ENCODE measurements at places on chromosomes 2 and 18. TPM values are rescaled to one million over a fixed set of nuclear protein-coding genes. Genes with fewer than 3 reads are reported as not detected.

DNA sequence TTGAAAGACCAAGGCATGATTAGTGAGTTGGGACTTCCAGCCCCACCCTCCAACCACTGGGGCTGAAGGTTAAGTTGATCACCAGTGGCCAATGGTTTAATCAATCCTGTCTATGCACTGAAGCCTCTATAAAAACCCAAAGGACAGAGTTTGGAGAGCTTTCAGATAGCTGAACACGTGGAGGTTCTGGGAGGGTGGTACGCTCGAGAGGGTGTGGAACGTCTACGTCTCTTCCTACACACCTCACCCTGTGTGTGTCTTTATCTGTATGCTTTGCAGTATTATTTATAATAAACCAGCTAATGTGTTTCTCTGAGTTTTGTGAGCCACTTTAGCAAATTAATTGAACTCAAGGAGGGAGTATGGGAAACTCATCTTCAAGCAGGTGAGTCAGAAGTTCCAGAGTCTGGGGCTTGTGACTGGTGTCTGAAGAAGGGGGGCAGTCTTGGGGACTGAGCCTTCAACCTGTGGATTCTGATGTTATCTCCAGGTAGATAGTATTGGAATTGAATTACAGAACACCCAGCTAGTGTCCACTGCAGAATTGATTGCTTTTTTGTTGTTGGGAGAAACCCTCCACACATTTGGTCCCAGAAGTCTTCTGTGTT is 20.3 kb downstream of the ACTR3 start:
- no peak for DNase-seq

The AQP12A gene
- 18.9 TPM for total RNA-seq

The CAPG gene
- total RNA-seq: 71.2 TPM

GRCh38 chr2:207663870-207664545 is 38.8 kb upstream of the METTL21A start:
- no peak for DNase-seq

DNA sequence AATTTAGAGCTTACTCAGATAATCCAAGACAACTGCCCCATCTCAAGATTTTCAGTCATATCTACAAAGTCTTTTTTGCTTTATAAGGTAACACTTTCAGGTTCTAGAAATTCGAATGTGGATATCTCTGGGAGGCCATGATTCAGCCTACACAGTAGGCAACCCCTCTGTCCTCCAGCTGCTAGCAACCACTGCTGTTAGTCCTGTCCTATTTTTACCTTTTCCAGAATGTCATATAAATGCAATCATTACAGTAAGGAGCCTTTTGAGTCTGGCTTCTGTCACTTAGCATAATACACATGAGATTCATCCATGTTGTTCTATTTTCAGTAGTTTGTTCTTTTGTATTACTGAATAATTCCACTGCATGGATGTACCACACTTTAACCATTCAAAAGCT is 28.5 kb upstream of the MARCHF7 start:
- no peak for DNase-seq

The AGXT gene
- 4.1 TPM for total RNA-seq

DNA sequence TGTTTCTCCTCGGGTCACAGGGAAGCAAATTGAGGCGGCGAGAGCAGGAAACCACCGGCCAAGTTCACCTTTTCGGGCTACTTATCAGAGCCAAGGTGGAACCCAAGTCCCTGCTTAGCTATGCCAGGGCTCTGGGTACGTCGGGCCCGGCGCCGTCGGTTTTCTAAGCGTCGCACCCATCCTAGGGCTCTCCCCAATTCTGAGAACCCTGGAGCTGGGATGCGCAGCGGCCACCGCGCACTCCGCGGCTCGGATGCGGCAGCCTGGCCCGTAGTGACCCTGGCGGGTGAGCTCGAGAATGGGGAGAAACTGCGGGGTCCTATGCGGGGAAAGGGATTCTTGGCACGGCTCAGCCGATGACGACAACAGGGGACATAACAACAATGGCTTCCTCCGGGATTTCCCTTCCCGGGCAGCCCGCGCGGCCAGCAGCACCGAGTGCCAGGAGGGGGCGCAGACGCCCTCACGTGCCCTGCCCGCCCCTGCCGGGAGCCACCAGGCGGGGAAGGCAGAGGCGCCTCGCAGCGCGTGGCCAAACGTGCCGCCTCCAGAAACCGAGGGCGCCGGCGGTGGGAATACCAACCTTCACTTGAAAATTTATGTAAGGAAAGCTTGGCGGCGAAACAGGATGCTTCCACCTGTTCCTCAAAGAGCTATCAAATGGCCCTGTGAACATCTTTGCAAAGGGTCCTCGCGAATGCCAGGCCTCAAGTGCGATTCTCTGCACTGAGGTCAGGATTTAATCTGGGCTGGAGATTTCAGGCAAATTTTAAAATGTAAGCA is 2.1 kb upstream of the SLC30A3 start:
- peak; percentile 78 for DNase-seq

The FN1 gene
- 208 TPM for total RNA-seq

GRCh38 chr18:36568487-36568886 is 260.3 kb downstream of the TPGS2 start:
- DNase-seq: no peak

The ANKRD30BL gene
- total RNA-seq: not detected

- no peak for DNase-seq
Observed at GRCh38 chr2:228801451-228801850, 469.6 kb downstream of the PID1 start.

The INHA gene
- 0.19 TPM for total RNA-seq

GRCh38 chr2:239339726-239340601 is 60.9 kb downstream of the HDAC4 start:
- no peak for DNase-seq

DNA sequence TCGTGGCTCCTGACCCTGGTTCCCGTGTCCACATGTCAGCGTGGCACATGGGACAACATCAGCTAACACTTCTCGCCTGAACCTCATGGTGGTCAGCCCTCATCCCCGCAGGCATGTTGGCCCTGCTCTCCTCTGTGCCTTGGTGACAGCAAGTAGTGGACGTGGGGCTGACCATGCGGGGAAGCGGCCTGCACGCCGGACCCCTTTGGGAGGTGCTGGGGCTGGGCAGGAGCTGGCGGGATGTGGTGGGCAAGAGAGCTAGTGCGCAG is 249.5 kb downstream of the TWIST2 start:
- no peak for DNase-seq

The MYCN gene
- 0.52 TPM for total RNA-seq

DNA sequence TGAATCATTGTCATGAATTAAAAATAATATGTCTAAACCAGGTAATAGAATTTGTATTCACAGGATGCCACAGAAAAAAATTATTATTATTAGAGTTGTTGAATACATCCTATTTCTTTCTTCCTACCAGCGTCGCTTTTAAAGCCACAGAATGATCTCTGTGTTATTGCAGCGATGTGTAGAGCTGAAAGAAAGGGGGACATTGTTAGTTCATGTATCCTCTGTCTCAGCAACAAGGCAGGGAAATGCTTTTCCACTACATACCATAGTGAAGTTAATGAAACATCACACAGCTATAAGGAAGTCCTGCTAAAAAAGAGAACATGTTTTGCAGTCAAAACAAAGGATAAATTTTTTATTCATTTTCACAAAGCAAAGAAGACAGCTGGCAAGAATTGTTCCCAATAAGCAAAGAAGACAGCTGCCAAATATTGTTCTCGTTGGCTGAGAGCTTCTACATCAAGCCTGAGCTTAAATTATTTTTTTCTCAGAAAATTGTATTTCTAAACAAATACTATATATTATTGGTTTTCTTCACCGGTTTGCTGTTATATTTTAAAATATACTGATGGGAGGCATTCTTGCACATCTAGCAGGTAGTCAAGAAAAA is 1234.4 kb downstream of the SUCLG1 start:
- DNase-seq: no peak

- DNase-seq: no peak
Observed at GRCh38 chr2:46552079-46552478, 72.7 kb downstream of the TMEM247 start.

- DNase-seq: no peak
Observed at GRCh38 chr2:80687524-80687923, 383.0 kb upstream of the LRRTM1 start.

DNA sequence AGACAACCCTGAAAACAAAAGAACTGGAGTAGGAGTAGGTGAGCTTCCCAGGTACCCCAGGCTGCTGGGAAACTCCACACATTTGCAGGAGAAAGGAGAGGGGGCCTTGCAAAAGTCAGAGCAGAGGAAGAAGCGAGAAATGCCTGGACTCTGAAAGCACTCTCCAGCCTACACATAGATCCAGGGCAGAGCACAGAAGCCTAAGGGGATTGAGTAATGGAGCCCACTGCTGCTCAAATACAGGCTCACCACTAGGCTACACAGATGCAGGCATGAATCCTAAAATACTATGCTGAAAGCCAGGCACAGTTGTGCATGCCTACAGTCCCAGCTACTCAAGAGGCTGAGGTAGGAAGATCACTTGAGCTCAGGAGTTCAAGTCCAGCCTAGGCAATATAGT is 33.4 kb downstream of the OSBPL1A start:
- DNase-seq: no peak

The UGT1A4 gene
- total RNA-seq: 7.0 TPM

The STARD6 gene
- total RNA-seq: not detected

- DNase-seq: peak; percentile 86
Observed at GRCh38 chr18:57051657-57052044, 95.2 kb upstream of the BOD1L2 start.

DNA sequence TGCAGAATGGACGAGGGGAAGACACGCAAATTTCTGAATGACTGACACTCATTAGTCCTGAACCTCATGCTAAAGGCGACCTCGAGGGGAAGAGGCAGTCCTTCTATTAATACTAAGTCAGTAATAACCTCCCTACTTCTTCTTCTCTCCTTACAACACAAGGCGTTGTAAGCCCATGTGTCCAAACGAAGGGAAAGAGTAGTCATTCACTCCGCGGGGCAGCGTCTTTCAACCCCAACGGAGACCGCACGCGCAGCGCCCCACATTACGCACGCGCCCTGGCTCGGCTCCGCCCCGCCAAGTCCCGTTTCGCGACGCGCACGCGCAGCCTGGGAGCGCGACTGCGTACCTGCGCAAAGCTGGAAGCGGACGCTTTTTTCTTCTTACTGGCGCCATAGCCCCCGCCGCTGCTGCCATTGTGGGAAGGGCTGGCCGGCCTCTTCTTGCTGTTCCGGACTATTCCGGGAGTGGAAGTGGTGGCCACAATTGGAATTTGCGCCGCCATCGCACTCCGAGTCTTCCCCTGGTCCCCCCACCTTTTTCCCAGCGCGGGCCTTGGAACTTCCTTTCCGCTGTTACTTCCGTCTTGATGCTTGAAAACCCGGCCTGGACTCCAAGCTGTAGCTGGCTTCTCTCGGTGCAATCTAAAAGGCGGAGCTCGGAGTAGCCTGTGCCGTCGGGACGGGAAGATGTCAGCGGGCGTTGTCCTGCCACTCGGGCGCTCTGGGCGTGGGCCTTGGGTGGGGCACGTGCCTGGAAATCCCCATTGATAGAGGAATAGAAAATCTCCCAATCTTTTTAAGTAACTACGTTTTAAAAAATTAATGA is at the start of gene INO80C:
Gene INO80C, minus strand, starts transcription at position 591 of the 828 bp plus-strand sequence. Its CDS starts 86 bp downstream, at position 505.
- DNase-seq: peak; percentile 95

DNA sequence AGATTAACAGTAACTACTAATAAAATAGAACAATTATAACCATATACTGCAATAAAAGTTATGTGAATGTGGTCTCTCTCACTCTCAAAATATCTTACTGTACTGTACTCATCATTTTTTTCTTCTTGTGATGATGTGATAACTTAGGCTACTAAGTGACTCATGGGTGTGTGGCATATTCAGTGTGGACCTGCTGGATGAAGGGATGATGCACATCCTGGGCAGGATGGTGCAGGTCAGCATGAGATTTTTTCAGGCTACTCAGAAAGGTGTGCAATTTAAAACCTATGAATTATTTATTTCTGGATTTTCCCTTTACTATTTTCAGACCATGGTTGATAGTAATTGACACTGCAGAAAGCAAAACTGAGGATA is 90.7 kb downstream of the NCKAP5 start:
- no peak for DNase-seq

- DNase-seq: no peak
Observed at GRCh38 chr2:178756843-178757242, 50.4 kb downstream of the TTN start.
